Activated CD4-positive, alpha-beta T cell treated with anti-CD3 and anti-CD28 coated beads, Interleukin-2, amount 10 ng/mL, durations not matched to agents 24 days and 14 days (primary cell): ENCODE measurements at places on chromosomes 12 and 14. TPM values are rescaled to one million over a fixed set of nuclear protein-coding genes. Genes with fewer than 3 reads are reported as not detected.

CLEC2A gene
- total RNA-seq, result not detected in 2 replicates

PCNX1 gene
- 45.5 and 56.0 TPM in 2 replicates for total RNA-seq

LARP4 gene
- total RNA-seq, result 117 and 130 TPM in 2 replicates

CPM gene
- total RNA-seq, result 63.5 and 76.5 TPM in 2 replicates

SAMD15 gene
- 0.28 and 0.63 TPM in 2 replicates for total RNA-seq

GRCh38 chr14:103538291-103539055, 9.5 kb downstream of the TRMT61A start:
- DNase-seq, result no peak

DNA sequence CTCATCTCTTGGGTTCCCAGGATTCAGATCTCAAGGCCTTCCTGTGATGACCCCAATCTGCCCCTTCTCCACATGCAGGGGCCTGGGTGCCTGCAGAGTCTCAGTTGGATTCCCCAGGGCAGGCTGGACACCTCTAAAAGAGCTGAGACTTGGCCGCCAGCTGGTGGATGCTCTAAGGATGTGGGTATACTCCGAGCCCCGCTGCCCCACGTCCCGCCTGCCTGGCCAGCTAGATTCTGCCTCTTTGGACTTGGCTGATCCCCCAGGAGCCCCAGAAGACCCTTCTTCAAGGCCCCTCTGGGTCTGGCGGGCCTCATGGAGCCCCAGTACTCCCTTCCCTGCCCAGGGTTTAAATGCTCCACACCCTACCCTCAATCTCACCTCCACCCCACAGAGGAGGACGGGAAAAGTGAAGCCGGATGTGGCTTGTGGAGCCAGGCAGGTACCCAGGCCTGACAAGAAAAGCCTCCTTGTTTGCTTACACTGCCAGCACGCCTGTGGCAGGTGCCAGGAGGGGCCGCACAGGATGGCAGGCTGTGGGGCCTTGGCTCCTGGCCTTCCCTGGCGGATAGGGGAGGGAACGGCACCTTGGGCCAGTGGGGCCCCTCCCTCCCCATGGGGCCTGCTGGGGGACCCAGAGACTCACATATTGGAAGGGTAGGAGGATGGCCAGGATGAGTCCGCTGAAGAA, 15.1 kb downstream of the FAIM2 start:
- DNase-seq, result no peak

DNA sequence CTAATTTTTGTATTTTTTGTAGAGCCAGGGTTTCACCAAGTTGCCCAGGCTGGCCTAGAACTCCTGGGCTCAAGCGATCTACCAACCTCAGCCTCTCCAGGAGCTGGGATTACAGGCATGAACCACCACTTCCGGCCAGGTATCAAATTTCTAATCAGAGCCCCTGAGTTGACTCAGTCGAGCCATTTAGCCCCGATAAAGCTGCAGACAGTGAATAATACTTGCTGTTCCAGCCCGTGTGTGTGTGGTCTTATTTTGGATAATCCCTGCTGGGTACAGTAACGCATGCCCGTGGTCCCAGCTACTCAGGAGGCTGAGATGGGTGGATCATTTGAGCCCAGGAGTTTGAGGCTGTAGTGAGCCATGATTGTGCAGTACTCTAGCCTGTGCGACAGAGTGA, 57.0 kb downstream of the TEAD4 start:
- DNase-seq, result no peak

- no peak for DNase-seq
These were observed 116.6 kb upstream of the HIF1A start for GRCh38 chr14:61578745-61579144.

DNA sequence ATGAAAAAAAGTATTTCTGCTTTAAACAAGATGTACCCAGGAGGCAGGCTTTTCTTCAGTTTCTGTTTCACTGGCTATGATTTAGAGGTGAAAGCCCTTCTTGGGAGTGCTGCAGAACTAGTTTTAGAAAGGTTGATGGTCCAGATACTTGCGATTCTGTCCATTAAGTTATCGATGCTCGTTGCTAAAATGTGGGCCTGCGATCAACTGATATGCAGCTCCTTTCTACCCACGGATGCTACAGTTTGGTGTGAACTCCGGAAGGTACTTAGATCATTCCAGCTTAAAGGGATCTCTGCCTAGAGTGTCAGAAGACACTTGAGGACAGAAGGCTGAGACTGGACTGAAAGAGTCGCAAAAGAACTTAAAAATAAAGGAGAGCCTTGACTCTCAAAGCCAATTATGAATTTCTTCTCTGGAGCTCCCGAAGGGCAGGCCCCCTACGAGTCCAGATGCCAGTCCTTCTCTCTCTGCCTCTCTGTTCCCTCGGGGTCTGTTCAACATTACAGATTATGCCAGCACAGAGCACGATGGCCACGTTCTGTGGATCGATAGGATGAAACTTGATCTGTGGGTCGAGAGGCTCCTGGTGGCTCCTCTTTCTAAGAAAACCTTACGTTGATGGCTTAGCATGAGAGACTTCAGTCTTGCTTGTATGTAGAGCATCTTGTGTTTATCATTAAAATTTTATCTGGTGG, 40.0 kb downstream of the FBXW8 start:
- DNase-seq, result no peak

DNA sequence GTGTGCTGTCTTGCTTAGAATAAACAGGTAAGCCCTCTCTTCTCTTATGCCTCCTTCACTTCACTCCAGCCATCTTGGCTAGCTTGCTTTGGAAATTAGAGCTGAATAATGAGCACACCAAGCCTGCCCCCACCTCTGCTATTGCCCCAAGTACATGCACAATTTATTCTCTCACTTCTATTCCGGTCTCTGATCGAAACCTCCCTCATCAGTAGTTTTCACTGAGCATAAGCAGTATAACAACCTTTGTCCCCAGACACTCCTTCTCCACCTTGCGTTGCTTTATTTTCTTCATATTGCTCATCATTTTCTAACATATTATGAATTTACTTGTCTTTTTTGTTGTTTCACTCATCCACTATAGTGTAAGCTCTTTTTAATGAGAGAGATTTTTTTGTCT, 253.4 kb downstream of the GXYLT1 start:
- no peak for DNase-seq

- peak; percentile 91 for DNase-seq
These were observed 304.8 kb upstream of the OR4E1 start for GRCh38 chr14:21978184-21978998.

DNA sequence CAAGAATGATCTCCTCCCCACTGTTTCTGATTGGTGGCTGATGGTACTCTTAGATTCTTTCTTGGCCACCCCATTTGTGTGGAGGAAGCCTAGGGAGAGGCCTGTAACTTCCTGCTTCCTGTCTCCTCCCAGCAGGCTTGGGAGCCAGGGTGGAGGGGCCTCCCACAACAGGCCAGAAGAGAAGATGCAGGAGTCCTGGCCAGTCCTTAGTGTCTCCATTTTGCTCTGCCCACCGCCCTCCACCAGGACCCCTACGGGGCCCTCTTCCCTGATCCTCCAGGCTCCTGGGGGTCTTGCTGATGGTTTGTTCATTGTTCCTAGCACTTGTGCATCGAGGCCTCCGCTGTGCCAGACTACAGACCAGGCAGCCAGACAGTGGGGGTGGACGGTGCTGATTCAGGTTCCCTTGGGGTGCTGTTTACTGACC, 6.8 kb downstream of the TSPAN9 start:
- no peak for DNase-seq

DNA sequence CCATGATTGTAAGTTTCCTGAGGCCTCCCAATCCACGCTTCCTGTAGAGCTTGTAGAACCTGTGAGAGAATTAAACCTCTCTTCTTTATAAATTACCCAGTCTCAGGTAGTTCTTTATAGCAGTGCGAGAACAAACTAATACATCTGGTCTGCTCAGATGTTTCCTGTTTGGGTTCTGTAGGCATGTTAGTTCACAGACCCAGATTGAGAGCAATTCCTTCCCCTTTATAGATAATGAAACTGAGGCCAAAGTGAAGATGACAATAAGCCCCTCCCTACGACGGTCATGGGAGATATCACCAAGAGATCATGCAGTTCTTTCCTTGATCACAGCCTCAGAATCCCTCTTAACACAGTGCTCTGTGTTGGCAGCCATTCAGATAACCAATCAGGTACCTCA, 76.5 kb upstream of the CLMN start:
- no peak for DNase-seq

GRCh38 chr12:79776111-79776510, 85.3 kb upstream of the PAWR start:
- no peak for DNase-seq
